NCI-H69 (cell line): ENCODE measurements at places on chromosomes 16 and 17.
A peak's percentile ranks its signal among the peaks of the same experiment; 100 is the strongest.

DNA sequence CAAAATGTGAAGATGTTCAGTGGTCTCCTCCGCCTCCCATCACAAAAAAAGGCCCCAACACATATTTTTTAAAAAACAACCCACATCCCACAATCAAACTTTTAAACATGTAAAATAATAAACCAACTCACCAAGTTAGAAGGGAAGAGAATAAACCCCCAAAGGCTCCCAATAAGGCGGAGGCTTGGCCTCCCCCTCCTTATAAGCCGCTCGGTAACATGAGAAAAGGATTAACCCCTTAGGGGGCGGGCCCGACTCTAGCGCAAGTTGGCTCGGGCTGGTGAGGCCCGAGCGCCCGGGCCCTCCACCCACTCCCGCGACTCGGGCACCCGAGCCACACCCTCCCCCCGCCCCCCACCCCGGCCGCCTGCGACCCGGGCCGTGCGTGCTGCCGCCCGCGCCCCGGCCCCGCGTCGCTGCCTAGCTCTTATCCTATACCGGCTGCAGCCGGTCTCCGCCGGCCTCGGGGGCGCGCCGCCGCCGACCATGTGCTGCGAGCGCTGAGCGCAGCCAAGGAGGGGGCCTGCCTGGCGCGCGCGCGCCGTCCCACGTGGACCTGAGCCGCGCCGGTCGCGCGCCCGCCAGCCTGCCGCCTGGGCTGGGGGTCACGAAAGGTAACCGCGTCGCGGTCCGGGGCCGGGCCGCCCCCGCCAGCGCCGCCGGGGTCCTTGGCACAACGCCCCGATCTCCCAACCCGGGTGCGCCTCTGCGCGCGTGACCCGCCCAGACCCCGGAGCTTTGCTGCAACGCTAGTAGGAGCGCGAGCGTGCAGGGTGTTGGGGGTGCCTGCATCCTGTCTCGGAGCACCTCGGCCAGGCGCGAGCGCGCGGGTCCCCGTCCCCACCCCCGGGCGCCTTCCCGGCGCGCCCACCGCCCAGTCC is at the start of the genes ARSG and SLC16A6:
ARSG (plus strand) TSS at position 541 of the 881 bp plus-strand sequence. CDS start 15,999 bp downstream, outside the sequence.
SLC16A6 (minus strand) TSS at position 173 of the 881 bp plus-strand sequence. CDS start 12,807 bp downstream, outside the sequence.
- peak; percentile 97 for DNase-seq

- no peak for DNase-seq
Observed at GRCh38 chr16:83994087-83994486, 26.0 kb downstream of the NECAB2 start.

DNA sequence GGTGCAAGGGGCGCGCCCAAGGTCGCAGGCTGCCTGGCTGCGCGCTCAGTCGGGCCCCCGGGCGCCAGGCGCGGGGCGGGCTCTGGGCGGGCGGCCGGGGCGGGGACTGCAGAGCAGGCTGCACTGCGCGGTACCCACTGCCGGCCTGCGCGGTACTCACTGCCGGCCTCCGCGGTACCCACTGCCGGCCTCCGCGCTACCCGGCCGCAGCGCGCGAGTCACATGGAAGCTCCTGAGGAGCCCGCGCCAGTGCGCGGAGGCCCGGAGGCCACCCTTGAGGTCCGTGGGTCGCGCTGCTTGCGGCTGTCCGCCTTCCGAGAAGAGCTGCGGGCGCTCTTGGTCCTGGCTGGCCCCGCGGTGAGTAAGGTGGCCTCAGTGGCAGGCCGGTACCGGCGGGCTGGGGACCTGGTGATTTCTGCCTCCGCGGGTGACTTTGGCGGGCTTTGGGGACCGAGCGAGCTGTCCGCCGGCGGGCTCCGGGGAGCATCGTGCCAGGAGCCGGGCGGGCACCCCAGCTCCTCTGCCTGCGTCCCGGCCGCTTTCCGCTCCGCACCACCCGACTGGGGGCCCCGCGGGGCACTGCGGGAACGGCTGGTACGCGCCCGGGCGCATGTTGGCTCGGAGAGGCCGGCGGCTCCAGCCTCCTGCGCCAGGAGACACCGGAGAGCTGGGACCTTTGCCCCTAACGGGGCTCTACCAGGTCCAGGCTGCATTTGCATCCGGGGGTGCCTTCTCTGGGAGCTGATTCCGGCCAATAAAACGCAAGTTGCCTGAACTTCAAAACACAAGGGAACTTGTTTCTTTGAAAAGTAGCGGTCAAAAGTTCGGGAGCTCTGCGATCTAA is at the start of gene SLC47A1:
SLC47A1 (plus strand) TSS at position 137 of the 844 bp plus-strand sequence; CDS start at position 223, 86 bp downstream.
- DNase-seq = peak; percentile 54

DNA sequence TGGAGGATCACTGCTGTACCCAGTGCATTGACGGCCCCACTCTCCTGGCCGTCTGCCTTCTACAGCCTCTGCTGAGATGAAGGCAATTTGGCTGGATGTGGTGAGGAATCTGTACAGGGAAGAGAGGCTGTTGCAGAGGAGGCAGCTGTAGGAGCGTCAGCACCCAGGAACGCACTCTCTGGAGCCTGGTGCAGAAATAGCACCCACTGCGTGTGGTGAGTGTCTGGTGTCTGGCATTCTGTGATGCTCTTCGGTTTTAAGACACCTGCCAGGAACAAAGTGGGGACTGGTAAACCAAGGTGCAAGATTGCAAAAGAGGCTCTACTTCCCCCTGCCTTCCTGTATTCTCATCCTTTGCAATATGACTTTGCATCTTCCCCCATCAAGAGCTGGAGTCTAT is 187.5 kb upstream of the SDK2 start:
- no peak for DNase-seq

DNA sequence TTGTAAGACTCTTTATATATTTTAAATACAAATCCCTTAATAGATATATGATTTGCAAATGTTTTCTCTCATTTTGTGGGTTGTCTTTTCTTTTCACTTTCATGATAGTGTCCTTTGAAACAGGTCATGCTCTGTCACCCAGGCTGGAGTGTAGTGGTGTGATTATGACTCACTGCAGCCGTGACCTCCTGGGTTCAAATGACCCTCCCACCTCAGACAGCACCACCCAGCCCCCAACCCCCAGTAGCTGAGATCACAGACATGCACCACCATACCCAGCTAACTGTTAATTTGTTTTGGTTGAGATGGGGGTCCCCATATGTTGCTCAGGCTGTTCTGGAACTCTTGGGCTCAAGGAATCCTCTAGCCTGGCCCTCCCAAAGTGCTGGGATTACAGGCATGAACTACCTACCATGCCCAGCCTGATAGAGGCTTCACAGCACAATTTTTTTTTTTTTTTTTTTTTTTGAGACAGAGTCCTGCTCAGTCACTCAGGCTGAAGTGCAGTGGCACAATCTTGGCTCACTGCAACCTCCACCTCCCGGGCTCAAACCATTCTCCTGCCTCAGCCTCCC is 18.5 kb upstream of the TMIGD1 start:
- DNase-seq = no peak

- DNase-seq = peak; percentile 28
Observed at GRCh38 chr17:82238472-82239201, 9.8 kb downstream of the SLC16A3 start.

DNA sequence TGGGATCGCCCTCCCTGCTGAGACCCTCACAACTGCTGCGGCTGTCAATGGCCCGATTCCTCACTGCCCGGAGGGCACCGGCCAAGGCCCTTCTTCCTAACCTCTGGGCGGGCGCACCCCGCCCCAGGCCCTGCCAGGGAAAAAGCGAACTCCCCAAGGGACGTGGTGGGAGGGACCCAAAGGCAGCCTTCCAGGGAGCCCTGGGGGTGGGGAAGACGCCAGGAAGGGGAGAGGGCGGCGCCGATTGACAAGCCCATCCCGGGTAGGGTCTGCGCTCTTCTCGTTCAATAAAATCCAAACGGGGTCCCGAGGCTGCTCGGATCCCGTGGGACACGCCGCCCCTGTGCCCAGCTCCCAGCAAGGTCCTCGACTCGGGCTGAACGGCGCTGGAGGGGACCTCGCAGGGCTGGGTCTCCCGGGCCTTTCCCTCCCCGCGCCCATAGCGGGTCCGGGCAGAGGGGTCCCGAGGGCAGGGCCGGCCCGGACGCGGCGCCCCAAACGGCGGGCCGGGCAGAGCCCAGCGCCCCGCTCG is 416 bp downstream of the KIFC3 start:
- DNase-seq = peak; percentile 12

DNA sequence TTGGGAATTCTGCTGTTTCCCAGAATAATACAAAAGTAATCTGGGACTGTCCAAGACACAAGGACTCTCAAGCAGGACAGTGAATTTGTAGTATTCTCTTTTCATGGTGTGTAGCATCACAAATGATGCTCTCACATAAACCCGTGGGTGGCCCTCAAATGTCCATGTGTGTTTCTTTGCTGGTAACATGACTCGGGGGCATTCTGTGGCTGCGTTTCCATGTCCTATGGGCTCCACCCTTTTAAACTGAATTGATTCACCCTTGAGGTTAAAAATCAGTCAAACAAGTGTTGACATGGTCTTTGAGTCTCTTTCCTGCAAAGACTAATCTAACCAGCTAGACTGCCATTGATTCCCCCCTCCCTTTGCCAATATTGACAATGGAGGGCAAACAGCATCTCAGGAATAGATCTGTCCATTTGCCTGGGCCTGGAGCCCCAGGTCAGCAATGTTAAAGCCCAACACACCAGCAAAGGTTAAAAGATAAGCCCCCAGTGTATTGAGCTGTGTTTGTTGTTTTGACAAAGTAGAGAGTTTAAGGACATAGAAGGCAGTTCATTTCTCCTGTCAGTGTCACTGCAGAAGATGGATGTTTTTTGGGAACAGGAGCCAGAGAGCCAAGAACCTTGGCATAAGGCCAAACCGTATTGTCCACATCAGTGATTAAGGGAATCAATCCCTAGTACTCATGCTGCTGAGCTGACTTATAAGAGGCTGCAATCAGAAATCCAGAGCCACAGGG is 117.1 kb upstream of the COX10 start:
- no peak for DNase-seq

GRCh38 chr16:927406-927805 is 43.4 kb downstream of the LMF1 start:
- DNase-seq = no peak

DNA sequence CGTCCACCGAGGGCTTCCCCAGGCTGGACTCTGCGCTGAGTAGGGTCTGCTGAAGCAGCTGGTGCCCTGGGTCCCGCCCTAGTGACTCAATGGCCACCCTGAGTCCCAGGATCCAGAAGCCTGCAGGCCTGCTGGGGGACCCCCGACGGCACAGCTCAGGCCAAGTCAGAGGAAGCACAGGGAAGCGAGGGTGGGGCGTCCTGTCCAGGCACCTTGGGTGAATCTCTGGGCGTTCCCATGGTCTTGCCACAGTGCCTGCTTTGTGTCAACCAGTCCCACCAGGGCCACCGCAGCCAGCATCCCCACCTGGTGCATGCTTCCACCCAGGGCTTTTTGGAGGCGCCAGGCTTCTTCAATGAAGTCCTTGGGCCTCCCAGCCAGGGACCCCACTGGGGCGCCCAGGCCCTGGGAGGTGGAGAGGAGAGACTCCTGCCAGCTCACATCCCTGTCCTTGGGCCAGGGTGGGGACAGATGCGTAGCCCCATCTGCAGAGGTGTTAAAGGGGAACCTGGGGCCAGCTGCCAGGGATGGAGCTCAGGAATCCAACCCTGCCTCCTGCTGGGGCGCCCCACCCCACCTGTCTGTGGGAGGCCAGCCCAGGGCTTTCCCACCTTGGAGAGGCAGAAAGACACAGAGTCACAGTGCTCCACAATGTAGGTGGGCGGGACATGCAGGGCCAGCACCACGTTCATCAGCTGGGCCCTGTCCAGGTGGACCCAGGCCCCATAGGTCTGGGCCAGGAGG is 17.8 kb downstream of the TMEM235 start:
- no peak for DNase-seq

GRCh38 chr17:56744721-56745120 is 89.0 kb downstream of the C17orf67 start:
- DNase-seq = no peak

DNA sequence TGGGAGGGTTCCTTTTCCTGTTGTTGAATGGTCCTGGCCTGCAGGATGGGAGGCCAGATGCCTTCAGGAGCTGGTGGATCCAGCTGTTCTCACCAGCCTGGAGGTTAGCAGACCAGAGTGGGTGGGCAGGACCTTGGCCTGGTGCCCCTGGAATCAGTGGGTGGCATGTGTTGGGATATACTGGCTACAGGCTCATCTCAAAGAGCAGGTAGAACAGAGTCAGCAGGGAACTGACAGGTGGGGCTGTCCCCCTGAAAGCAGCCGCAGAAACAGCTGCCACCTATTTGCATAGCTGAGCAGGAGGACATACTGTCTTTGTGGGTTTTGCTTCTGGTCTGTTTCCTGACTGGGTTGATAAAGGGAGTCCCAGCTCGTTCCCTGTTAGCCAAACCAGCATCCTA is 144.1 kb downstream of the RAB11FIP4 start:
- peak; percentile 78 for DNase-seq

DNA sequence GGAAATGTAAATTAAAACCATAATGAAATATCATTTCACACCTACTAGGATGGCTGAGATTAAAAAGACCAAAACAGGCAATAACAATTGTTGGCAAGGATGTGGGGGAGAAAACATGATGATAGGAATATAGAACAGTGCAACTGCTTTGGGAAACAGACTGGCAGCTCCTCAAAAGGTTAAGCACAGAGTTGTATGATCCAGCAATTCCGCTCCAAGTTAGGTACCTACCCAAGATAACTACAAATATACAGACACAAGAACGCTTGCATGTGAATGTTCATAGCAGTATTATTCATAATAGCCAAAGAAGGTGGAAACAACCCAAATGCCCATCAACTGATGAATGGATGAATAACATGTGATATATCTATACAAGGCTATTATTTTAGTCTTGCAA is 35.0 kb upstream of the MAP3K14 start:
- DNase-seq = no peak

DNA sequence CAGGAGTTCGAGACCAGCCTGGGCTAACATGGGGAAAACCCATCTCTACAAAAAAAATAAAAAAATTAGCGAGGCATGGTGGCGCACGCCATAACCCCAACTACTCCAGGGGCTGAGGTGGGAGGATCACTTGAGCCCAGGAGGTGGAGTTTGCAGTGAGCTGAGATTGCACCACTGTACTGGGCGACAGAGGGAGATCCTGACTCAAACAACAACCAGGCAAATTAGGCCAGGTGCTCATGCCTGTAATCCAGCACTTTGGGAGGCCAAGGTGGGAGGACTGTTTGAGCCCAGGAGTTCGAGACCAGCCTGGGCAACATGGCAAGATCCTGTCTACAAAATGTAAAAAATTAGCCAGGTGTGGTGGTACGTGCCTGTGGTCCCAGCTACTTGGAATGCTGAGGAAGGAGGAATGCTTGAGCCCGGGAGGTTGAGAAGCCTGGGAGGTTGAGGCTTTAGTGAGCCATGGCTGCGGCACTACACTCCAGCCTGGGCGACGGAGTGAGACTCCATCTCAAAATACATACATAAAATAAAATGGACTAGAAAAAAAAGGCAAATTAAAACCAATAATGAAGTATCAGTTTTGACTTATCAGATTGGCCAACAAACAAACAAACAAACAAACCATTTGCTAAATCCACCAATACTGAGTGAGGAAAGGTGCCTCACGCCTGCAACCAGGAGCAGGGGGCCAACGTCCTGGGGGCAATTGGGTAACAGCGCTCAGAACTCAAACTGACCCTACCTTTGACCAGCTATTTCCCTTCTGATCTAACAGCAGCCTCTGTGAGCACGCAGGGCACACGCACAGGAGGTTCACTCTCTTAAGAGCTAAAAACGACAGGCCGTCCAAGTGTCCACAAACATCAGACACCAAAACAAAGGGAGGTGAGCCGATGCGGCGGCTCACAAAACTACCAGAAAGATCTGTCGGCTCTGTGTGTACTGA is 19.4 kb upstream of the FASN start:
- no peak for DNase-seq

GRCh38 chr17:47076171-47076570 is 97.1 kb upstream of the RPRML start:
- no peak for DNase-seq
